Femur (tissue), 1 donor: ENCODE measurements at places on chromosomes 2 and 18.

DNA sequence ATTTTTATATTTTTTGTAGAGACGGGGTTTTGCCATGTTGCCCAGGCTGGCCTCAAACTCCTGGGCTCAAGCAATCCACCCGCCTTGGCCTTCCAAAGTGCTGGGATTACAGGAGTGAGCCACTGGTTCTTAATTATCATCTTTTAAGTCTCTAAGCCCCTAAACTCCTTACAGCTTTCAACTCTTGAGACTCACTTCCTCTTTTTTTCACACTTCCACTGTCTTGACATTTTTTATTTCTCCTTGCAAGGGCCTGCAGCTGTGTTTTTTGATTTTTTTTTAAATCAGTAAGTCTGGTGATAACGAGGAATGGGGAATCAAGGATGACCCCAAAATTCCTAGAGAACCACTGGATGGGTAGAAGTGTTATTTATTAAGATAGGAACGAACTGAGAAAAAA, 8.6 kb upstream of the ABCB11 start:
- no peak for DNase-seq

GRCh38 chr2:46338674-46339073, 41.5 kb downstream of the EPAS1 start:
- DNase-seq, result no peak

DNA sequence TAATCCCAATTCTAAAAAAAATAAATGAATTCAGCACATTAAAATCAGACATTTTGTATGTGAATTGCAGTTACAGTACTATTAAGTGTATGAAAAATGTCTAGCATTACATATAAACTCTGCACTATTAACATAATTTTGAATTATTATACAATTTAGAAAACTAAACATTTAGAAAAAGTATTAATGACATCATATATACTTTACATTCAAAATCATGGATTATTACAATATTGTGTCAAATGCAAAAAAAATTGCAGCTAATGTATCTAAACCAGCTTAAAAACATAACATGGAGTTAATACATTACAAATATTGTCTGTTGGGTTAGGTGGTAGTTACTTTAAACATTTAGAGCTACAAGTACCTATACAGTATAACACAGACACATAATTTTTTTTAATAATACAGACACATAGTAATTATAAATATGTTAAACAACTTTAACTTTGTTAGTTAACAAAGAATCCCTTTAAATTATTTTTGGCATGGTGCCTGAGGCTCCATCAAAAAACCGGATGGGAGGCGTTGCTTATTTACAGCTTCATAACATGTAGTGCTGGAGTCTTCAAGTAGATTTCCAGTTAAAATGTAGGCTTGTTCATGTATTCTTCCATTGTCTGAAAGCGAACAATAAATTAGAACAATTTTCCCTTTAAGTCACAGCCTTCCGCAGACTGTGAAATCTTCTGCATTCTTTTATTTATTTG, 79.1 kb downstream of the AP1S3 start:
- DNase-seq, result no peak

DNA sequence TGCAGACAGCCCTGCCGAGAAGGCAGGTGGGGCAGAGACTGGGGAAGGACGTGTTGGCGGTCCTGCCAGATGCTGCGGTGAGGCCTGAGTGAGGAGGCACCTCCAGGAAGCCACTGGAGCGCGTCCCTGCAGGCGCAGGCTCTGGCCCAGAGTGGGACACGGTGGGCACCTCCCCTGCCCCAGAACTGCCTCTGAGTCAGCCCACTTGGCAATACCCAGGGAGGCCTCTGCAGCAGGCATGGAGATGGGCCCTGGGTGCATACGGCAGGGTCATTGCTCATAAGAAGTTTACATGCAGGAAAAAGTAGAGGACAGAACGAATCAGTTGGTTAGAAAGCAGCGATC, 195.9 kb downstream of the TFCP2L1 start:
- DNase-seq, result no peak

- DNase-seq, result no peak
Observed at GRCh38 chr2:77604953-77605929, 83.1 kb upstream of the LRRTM4 start.

- DNase-seq, result no peak
Observed at GRCh38 chr2:218320704-218321336, 28.5 kb upstream of the TMBIM1 start.

DNA sequence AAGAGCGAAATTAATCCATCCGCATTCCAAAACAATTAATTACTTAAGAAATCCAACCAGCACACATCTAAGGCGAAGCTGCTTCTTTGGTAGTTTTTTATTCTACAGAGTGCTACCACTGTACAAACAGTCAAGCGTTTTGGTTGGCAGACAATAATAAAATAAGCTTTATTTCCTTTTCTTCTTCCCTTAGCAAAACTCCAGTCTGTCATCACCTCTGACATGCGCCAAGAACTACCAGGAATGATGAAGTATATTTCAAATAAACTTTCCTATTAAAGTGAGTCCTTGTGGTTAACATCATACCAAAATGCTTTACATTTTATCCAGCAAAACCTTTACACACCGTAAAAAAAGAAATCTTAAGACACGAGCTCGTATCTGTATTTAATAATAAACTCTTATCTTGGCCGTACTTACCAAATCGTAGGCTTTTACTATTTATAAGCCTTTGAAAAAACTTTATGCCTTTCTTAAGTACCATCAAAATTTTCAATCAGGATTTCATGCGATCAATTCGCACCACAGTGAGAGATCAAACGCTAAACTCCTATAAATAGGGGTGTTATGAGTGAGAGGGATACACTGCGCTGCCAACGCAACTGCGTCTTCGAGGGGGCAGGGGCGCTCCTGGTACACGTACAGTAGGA, 1.3 kb downstream of the ATL2 start:
- no peak for DNase-seq

DNA sequence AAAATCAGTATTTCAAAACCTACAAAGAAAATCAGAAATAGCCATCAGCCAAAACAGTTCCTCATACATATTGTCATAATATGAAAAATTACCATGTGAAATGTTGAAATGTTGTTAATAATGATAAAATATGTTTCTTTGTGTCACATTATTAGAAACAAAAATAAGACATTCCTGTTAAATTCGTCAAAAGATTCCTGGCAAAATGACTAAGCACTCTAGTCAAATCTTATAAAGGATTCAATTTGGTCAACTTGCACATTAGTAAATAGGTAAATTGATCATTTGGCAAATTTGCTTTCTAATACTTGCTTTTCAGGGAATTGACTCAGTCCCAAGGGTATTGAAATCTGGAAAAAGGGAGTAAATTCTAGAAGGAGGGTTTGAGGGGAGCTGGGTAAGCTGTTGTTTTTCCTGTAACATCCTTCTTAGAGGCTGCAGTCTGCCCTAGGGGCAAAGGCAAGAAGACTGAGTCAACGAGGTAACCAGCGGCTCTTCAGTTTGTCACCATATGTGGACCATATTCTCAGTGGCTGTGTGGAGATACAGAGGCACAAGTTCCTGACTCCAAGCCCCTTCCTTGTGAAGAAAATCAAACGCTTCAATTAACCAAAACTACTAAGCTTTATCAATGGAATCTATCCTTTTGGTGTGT, 482.3 kb downstream of the TNS1 start:
- no peak for DNase-seq

DNA sequence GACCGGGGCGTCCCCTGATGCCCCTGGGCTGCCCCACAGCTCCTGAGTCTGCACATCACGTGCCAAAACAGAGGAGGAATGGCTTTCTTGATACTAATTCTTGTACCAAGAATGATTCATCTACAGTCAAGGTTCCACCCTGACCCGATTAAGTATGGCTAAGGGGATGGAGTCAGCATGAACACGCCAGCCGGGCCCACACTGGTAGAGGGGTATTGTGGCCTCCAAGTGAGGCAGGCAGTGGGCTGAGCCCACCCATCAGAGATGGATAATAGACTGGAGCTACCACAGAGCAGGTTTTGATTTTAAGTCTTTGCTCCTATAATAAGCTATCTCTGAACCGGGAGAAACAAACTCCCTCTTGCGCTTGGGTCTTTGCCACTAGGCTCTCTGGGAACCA, 17.9 kb upstream of the GNAL start:
- DNase-seq, result no peak

DNA sequence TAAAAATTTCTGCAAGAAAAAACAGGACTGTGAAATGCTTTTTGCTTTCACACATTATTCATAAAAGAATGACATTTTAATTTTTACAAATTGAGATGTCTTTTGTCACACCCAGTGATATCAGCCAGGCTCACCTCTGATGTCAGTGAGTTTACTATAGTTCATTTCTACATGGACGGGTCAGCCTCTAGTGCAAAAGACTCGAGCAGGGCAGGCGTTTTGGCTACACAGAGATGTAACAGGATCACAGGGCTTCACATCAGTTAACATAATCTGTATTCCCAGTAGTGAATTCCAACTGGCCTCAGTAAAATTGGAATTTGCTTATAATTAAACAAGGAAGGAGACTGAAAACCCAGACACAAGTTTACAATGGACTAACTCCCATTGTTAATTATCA, 275.6 kb upstream of the ZSWIM2 start:
- no peak for DNase-seq

DNA sequence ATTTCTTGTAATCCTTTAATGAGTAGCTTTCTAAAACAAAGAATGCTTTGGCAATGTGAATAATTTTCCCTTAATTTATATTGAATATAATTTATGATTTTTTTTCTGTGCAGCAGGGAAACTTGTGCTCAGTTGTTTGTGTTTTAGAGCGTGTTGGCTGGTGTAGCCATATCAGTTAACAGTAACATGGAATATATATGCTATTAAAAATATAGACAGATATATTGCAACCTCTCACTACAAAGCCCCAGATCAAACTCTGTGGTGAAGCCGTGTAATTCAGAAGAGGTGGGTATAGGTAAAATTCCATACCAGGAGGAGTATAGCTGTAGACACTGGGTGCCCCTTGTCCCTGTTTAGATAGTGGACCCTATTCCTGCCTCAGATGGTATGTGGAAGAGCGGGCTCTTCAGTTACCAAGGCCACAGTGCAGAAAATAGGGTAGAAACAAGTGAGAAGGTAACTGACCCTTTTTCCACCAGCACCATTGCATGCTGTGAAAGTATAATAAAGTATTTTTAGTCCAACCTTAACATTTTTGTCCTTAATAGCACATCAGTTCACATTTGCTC, 18.1 kb upstream of the RASGRP3 start:
- DNase-seq, result no peak

- no peak for DNase-seq
Observed at GRCh38 chr2:152479282-152479681, 144.3 kb downstream of the FMNL2 start.

GRCh38 chr18:10715791-10716190, 190.0 kb downstream of the NAPG start:
- DNase-seq, result no peak

DNA sequence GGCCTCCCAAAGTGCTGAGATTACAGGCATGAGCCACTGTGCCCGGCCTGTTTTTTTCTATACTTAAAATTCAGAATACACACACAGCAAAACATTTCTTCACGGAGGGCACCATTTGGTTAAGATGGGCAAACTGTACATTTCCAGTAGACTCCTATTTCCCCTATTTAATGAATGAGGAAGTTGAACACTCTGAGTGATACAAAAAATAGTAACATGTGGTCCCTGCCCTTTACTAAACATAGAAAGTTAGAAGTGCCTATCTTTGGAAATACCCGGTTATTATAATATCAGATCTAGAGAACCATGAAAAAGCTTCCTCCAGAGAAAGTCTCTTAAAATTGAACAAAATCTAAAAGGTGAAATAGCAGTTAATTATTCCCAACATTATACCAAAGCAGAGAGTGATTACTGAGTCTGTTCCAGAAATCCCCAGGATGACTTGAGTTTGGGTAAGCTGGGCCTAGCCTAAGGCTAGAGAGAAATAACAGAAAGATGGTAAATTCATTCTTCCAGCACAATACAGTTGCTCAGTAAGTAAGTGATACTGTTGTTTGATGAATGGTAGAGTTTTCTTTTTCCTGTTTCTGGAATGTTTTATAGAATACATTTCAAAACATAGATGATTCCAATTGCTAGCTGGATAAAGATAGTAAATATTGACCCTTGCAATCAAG, 23.3 kb upstream of the RMC1 start:
- no peak for DNase-seq

GRCh38 chr2:178650554-178650953, 156.7 kb downstream of the TTN start:
- no peak for DNase-seq

- DNase-seq, result peak; percentile 69
Observed at GRCh38 chr2:86464652-86465051, 23.5 kb downstream of the KDM3A start.

- no peak for DNase-seq
Observed at GRCh38 chr18:25345081-25345866, 6.7 kb downstream of the ZNF521 start.

- no peak for DNase-seq
Observed at GRCh38 chr2:102983786-102984185, 222.0 kb downstream of the TMEM182 start.

DNA sequence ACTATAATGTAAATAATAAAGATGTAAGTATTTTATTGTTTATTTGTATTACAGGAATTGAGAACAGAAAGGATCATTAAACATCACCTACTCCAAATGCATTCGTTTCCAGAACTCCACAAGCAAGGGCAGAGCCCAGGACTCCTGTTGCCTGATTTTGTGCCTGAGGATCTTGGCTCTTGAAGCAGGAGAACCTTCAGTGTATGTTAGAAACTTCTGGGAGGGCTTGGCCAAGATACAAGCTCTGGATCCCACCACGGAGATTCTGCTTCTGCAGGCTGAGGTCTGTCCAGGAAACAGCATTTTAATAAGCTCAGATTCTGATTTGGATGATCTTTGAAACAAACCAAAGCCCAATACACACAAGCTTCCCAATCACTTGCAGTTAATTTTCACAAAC, 142.4 kb upstream of the SOX11 start:
- DNase-seq, result peak; percentile 39

GRCh38 chr2:166539340-166540162, 45.5 kb upstream of the SCN7A start:
- DNase-seq, result peak; percentile 32

- no peak for DNase-seq
Observed at GRCh38 chr2:37441055-37441454, 96.6 kb downstream of the QPCT start.

- no peak for DNase-seq
Observed at GRCh38 chr18:23645568-23646175, 17.0 kb downstream of the ANKRD29 start.

DNA sequence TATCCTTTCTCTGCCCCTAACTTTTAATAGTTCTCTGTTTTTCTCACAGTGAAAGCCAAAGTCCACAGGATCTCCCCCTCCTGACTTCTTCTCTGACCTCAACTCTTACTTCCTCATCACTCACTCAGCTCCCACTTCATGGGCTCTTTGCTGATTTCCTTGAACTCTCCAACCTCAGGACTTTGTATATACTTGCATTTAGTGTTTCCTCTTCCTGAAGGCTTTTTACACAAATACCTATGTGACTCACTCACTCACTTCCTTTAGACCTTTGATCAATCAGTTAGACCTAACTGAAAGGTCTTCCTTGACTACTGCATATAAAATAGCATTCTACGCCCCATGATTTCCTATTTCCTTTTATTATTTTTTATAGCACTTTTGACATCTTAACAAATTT, 233.1 kb upstream of the MEX3C start:
- DNase-seq, result no peak

DNA sequence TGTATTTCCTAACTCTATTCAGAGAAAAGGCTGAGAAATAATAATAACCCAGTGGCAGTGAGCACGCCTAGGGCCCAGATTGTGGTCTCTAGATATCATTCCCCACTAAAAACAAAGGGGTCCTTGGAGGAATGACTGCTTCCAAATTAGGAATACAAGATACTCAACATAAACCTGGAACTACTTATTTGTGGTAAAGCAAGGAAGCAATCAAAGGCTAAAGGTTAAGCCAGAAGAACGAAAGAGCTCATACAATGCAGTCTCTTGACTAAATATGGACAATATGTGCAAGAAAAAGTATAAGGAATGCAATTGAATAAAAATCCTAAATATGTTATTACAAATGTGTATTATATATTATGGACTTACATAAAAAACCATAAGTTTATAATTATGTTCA, 253.5 kb upstream of the NRP2 start:
- DNase-seq, result no peak
